Stimulated activated CD4-positive, alpha-beta T cell treated with anti-CD3 and anti-CD28 coated beads, Interleukin-12 subunit alpha, Interleukin-12 subunit beta, amount 100 ng/mL, for 24 hours (primary cell): ENCODE measurements at places on chromosomes 11 and 22.

DNA sequence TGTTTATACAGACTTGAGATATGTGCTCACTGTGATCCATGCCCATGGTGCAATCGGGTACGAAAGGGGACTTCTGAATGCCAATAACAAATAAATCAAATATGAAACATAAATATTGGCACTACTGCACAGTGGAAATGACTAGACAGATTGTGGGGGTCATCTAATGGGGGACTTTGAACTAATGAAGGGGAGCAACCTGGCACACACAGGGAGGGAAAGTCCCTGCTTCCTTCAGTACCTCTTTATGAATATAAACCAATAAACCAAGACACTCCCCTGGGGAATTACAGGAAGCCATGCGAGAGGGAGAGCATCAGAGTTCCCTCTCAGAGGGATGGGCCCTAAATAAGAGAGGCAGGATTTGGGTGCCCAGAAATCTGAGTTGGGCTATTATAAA is 21.1 kb downstream of the MIF start:
- DNase-seq, result no peak

GRCh38 chr11:96014217-96014616 is 90.3 kb upstream of the MTMR2 start:
- DNase-seq, result no peak

DNA sequence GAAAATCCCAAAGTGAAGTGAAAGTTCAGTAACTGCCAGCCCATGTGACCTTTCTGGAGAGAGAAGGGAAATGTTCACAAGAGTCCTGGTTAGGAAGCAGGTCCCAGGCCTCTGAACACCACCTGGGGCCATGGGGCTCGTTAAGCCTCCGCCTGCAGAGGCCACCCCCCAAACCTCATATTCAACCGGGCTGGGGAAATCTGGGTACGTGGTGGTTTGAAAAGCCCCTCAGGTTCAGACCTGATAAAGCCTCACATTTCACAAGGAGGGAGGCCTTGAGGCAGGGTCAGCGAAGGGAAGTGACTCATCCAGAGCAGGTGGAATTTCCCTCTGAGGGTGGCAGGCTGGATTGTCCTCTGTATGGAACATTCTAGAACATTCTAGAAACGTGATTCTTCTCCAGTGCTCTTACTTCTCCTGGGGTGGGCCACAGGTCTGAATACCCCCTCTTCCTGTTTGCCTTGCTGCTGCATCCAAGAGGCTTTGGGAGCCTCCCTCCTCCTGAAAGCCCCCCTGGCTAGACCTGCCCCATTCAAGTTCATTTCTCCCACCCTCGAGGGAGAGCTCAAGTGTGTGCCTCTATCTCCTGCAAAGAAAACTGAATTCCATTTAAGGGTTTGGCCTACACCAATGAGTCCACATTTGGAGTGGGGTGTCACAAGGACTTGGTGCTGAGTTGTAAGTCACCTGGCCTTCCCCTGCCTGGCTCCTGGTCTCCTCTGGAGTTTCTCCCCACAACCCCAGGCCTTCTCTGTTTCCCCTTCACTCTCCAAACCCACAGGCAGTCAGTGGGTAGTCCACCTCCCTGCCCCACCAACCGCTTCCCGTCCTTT is 6.3 kb downstream of the FXYD2 start:
- DNase-seq, result no peak

GRCh38 chr11:116690611-116691010 is 82.2 kb downstream of the BUD13 start:
- DNase-seq, result no peak

DNA sequence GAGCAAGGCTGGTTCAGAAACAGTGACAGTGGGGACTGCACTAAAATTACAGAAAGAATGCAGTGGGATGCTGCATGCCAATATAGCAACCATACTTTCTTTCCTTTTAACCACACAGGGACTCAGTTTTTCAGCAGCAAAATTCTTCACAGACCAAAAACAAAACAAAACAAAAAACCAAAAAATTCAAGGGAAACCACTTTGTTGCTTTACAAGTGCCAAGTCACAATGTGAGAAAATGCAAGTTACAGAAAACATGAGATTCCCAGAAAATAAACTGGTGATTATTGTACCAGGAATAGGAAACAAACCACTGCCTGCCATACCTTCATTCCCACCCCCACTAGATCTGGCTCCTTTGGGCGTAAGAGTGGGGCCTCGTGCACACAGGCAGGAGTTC is 52.6 kb downstream of the TENM4 start:
- no peak for DNase-seq

- DNase-seq, result no peak
Measured at GRCh38 chr11:59756558-59756840, 1.3 kb downstream of the STX3 start.

- DNase-seq, result no peak
Measured at GRCh38 chr11:86172894-86173293, 71.7 kb upstream of the EED start.

- DNase-seq, result no peak
Measured at GRCh38 chr11:128824191-128825049, 42.7 kb downstream of the KCNJ1 start.

GRCh38 chr11:116930177-116930576 is 92.8 kb upstream of the APOA1 start:
- DNase-seq, result no peak

GRCh38 chr11:16382638-16383380 is 26.5 kb upstream of the SOX6 start:
- no peak for DNase-seq

DNA sequence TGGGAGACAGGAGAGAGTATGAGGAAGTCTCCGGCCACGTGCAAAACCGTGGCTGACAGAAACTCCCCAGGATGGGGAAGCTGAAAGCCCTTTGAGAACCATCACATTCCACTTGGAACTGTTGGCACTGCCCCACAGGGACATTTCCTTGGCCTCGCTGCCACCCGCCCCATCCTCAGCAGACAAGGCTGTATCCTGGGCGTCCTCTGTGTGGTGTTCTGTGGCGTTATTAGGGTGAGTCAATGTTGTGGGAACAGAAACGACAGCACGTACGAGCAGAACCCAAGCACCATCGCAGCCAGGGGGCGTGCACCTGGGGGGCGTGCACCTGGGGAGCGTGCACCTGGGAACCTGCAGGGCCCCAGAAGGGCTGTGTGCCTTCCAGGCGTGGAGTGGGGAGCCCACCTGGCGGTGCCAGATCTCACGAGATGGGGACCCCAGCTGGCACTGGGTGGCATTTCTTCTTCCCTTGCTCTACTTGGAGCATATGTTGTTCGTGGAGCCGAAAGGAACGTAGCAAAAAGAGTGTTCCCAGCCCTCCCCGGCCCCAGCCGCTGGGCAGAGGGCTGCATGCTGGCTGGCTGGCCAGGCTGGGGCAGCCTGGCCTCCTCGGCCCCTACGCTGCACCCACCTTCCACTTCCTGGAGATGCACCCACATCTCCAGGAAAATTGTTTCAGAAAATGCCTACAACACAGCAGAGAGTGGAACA is 35.4 kb downstream of the NFAM1 start:
- no peak for DNase-seq

DNA sequence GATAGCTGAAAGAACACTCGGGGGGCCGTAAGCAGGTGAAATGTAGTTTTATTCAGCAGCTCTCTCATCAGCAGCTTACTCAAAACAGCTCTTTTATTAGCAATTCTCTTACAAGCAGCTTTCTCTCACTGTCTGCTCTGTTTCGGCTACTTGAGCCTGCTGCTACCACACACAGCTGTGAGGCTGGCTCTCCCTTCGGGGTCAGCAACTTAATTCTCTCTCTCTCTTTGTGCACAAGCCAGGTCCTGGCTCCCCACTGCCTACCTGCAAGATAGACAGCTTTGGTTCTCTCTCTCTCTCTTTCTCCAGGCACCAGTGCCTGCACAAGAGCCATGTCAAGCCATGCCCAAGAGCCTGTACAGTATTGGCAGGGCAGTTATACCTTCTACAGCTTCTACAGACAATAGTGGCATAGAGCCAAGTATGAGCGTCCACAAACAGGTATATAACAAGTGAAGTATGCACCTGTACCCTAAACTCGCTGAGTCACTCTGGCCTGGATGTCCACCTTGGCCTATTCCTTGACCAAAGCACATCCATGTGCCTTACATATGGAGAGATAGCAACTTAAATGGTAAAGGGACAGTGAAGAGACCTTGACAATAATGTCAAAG is 110.8 kb downstream of the MTNR1B start:
- DNase-seq, result no peak

DNA sequence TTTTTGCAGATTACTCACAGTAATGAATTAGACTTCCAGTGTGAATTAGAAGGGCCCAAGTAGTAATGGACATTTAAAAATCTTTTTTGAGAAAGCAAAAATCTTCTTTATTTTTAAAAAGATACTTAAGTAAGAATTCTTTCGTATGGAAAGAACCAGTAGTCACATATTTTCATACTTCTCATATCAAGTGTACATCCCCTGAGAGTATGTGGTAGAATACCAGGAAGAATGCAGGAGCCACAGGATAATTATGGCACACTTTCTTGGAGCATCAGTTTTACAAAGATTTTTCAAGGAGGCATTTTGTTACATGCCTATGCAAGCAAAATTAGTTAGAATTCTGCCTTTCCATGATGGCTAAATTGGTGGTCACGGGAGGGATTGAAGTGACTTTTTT is 28.1 kb downstream of the POLD3 start:
- DNase-seq, result no peak

GRCh38 chr11:120186774-120187591 is 23.8 kb upstream of the OAF start:
- DNase-seq, result no peak

DNA sequence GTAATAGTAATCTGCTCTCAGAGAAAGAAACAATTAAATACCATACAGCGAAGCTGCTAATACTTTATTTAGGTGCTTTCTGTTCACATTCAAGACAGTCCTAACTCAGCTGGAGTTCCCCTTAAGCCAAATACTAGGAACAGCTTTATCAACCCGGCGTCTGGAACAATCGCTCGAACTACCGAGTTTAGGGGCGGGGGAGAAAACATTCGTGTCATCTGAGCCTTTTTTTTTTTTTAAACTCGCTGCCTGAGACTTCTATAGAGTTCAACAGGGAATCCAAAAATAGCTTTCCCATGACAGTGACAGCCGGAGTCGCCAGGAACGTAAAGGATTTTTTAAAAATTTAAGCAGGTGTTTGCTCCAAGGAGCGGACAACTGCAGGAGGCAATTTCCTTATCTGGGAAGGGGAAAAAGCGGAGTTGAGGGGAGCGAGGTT is 852 bp downstream of the TRAF6 start:
- DNase-seq, result no peak

DNA sequence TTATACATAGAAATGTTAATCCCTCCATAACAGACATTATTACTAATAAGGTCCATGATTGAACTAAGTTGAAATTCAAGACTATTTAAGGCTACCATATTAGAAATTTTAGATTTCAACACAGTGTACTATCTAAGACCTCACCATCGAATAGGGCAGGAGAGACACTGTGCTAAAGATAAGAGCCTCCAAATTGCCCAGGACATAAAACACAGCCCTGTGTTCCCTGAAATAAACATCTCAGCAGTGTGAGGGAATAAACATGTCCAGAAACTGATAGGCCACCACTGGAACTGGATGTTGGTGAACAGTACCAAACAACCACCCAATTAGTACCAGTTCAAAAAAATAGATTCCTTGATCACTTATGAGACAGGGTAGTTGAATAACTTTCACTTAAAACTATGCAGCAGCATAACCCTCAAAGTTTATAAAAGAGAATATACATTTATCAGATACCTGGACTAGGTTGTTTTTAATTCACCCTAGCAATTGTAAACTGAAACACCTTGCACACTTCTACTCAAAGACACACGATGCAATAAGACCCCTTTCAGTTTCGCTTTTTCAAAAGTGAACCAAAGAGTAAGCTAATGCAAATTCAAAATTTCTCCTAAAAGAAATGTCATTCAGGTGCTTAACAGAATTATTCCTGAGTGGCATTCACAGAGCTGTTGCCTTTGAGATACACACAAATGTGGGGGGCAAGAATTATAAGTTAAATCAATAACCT is 34.3 kb downstream of the USP28 start:
- DNase-seq, result no peak

- DNase-seq, result peak; percentile 34
Measured at GRCh38 chr22:46803031-46803880, 40.8 kb downstream of the TBC1D22A start.

- DNase-seq, result no peak
Measured at GRCh38 chr11:101061606-101062005, 68.0 kb downstream of the PGR start.

- no peak for DNase-seq
Measured at GRCh38 chr11:13667795-13668101, 720 bp upstream of the FAR1 start.

DNA sequence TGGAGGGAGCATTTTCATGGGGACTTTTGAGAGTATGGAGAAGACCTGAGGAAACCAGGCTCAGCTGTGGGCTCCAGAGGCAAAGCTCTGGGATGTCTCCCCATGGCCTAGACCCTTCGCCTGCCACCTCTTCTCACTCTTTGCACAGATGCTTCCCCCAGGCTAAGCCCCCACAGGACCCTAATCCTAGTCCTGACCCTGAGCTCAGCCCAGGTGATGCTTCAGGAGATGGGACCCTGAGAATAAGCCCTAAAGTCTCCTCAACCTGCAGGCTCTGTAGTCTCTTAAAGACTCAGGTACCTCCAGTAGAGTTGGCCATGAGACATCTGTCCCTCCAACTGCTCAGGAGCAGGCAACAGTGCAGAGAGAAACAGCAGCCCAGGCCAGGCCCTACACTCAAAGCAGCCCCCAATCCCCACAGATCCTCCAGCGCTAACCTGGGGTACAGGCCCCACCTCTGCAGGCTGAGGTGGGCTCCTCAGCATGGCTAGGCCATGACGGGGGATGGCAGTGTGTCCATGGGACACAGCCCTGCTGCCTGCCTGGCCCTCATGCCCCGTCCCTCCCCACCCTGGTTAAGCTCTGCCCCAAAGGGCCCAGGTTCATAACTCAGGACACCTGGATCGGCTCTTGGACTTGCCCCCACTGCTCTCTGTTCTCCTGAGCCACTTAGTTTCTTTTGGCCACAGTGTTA is 39.4 kb downstream of the GGTLC2 start:
- no peak for DNase-seq

- no peak for DNase-seq
Measured at GRCh38 chr11:65310215-65310614, 4.5 kb upstream of the CDC42EP2 start.

DNA sequence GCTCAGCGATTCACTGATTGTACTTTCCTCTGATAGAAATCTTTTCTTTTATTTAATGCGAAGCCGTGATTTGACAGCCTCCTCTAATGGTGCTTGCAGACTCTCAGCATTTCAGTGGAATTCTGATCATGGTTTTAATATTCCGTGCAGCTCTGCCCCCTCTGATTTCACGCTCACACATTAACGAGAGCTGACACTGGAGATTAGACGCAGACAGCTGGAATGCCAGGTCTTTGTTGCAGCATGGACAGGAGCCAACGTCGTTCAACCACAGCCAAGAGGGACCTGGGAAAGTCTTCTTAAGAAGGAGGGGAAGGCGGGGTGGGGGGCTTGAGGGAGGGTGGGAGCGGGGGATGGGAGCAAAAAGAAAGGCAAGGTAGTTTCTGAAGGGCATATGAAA is 186.4 kb downstream of the BLID start:
- DNase-seq, result no peak

DNA sequence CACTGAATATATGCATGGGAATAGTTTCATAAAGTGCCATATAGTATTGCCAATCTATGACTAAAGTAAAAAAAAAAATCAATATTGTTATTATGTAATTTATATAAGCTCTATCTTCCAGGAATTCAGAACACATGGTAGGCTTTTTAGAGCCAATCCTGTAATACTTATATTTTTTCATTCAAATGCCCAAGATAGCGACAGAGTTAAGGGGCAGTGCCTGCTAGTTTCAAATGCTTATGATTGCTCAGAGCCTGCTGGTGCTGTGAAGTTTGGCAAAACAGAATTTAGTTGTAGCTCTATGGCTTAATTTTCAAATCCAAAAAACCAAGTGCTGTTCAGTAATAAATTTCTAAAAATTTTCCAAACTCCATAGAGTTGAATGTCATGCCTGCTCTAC is 39.0 kb upstream of the BLID start:
- DNase-seq, result no peak
